ENCODE measurements at places on chromosomes 13 and 19. TPM values are rescaled to one million over a fixed set of nuclear protein-coding genes. Genes with fewer than 3 reads are reported as not detected.

- no peak for DNase-seq
These were observed 40.3 kb downstream of the MPHOSPH8 start for GRCh38 chr13:19673473-19674430.

GRCh38 chr19:47407417-47407774, 11.9 kb downstream of the MEIS3 start:
- DNase-seq, result no peak

DNA sequence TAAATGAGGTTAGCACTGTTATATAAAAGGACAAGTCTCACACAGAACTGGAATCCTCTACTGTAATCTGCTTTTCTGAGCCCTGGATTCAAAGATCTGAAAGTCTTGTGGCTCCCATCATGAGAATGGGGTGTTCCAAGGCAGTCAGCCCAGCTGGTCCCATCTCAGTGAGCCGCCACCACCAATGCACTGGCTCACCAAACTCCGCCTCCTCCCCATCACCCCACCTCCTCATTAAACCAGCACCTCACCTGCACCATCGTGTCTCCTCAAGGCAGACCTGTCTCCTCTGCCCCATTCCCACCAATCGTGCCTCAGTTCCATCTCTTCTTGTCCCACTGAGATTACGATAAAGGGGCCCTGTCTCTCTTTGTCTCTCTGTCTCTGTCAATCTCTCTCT, 166.7 kb downstream of the USP12 start:
- DNase-seq, result no peak

DNA sequence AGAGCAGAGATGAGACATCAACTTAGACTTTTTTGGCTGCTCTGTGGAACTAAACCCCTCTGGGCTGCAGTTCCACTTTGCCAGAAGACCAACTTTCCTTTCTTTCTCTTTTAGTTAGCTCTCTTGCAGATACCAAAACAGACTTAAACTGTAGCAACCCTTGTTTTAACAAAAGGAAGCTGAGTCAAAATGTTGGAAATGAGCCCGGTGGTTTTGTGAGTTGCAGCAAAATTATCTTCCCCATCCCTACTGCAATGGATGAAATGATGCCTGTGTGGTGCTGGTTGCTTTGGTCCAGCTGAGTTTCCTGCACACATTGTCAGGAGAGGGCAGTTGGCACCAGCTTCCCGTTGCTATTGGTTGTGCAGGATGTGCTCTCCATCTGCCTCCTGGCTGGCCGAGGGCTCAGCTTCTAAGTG, 115.3 kb downstream of the LRCH1 start:
- no peak for DNase-seq

The KMT2B gene
- polyA plus RNA-seq, result 30.4 TPM

DNA sequence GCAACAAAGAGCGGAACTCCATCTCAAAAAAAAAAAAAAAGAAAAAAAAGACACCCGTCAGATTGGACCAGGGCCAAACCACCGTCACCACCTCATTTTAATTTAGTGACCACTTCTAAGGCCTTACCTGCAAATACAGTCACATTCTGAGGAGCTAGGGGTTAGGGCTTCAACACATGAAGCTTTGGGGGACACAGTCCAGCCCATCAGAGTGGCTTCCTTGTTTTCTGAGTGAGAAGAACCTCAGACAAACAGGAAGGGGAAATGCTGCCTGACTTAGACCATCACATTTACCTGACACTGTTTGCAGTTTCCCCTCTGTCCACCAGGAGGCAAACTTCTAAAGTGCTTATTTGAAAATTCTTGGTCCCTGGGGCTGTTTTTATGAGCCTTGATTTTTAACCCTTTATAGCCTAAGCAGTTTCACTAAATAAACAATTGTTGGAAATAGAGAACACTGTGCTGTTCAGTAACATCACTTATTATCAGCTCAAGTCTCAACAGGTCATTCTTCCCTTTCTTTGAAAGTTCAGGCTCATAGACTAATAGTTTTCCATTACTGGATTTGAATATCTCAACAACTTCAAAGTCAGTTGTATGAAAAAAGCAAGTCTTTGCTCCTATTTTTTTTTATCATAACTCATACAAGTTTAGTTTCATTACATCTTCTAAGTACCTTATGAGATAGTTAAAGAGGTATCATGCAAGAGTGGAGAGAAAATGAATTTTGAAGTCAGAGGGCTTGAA, 74.9 kb upstream of the WASF3 start:
- DNase-seq, result peak; percentile 50

The KLHL26 gene
- polyA plus RNA-seq, result 11.0 TPM

The LRFN3 gene
- 10.5 TPM for polyA plus RNA-seq

DNA sequence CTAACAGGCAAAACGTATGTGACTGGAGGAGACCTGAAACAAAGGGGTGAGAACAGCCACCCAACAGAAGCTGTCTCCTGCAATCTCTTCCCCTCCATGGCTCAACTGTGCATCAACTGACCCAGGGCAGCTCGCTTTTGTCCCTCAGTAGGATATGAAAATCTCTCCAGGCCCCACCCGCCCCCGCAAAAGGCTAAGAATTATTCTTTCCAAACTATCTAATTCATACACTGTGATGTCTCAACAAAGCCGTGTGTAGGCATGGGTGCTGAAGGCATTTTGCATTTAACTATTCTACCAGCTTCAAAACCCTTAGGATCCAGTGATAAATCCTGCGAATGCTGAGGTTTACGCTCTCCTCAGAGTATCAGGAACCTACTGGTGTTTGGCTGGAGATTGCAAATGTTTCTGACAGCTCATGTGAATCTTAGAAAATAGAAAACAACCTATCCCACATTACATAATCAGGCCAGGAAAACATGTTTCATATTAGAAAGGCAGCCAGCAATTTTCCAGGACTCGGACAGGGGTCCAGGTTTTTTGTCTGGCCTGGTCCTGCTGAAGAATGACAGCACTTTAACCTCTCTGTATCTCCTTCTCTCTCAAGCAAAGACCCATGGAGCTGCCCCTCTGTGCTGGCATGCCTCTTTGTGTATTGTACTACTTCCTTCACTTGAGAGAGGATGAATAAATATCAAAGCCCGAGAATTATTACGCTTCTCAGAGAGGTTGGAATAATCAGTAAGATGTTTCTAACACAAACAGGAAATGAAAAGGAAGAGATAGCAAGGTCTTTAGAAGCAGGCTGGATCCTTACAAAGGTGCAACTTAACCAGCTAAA, 17.3 kb downstream of the DHRS12 start:
- no peak for DNase-seq

DNA sequence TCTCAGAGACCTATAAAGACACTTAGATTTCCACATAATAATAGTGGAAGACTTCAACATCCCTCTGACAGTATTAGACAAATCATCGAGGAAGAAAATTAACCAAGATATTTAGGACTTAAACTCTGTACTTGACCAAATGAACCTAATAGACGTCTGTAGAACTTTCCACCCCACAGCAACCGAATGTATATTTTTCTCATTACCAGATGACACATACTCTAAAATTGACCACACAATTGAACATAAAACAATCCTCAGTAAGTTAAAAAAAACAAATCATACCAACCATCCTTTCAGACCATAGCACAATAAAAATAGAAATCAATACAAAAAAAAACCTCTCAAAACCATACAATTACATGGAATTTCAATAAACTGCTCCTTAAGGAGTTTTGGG, 201.0 kb downstream of the POSTN start:
- no peak for DNase-seq

- DNase-seq, result no peak
These were observed 149.7 kb upstream of the ZNF536 start for GRCh38 chr19:30222428-30222873.

The ZGLP1 gene
- polyA plus RNA-seq, result 5.9 TPM

DNA sequence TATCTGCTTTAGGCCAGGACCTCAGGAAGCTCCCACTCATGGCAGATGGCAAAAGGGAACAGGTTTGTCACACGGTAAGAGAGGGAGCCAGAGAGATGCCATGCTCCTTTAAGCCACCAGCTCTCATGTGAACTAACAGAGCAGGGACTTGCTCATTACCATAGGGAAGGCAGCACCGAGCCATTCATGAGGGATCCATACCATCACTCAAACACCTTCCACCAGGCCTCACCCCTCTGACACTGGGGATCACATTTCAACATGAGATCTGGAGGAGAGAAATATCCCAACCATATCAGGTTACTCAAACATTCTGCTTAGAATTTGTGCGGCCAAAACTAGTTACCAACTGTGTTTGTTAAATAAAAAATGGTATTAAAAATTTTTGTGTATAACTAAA, 427.0 kb downstream of the UQCRFS1 start:
- DNase-seq, result peak; percentile 6

DNA sequence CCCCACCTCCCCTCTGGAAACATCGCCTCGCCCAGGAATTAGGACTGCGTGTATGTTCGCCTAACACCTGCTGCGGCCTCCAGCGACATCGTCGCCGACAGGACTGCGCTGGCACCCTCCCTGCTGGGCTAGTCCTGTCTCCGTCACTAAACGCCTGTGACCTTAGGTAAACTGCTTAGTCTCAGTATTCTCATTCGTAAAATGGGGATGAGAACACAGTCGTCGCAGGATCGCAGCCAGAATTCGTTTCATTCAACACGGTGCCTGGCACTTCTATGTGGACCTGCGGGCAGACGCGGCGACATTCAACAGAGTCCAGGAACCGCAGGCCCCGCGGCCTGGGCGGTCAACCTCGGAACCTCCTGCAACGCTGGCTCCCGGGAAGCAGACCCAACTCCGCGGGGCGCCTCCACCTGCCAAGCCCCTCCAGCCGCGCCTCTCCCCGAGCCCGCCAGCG, 485 bp downstream of the CRYL1 start:
- no peak for DNase-seq

DNA sequence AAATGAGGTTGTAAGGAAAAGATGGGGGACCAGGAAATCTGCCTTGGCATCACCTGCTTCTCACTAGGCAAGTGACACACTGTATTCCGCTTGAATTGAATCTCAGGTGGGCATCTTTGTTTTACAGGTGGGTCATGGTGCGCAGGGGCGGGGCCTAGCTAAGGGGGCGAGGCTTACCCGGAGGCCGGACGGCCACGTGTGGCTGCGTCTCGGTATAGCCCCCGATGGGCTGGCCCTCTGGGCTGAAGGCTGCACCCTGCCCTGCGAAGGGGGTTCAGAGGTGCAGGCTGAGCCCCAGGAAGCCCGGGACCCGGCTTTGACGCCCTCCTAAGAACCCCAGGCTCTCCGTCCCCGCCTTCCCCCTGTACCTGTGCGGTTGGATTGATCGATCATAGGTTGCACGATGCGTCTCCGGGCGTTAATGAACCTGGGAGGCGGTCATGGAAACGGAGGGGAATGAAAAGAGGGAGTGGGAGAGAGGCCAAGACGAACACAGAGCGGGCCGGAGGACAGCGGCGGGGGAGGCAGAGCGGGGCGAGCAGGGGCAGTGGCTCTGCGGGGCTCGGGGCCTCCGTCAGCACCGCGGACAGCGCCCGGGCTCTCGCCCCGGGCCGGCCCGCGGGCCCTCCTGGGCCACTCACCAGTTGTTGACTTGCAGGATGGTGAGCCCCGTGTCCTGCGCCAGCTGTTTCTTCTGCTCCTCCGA, 12.5 kb downstream of the MEIS3 start:
- DNase-seq, result no peak

GRCh38 chr19:48481846-48482639, 12.9 kb downstream of the CYTH2 start:
- DNase-seq, result no peak

- no peak for DNase-seq
These were observed 42.8 kb downstream of the PIN1 start for GRCh38 chr19:9877780-9878510.

DNA sequence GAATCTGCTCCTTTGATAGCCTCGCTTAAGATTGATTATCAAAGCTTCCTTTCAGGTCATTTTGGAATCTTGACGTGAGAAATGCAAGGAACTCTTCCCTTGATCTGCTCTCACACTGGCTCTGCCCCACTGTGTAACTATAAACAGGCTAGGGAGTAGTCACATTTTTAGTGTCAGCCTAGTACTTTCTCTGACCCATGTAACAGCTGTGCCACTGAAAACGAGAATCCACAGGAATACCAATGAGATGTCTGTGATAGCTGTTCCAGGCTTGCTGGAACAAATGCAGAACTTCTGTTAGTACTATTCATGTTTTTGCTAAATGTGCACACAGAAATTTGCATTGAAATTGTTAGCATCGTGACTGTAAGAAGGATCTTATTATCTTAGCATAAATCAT, 221.3 kb downstream of the MYO16 start:
- DNase-seq, result no peak

GRCh38 chr19:41307954-41308449, 2.0 kb upstream of the CCDC97 start:
- DNase-seq, result no peak

DNA sequence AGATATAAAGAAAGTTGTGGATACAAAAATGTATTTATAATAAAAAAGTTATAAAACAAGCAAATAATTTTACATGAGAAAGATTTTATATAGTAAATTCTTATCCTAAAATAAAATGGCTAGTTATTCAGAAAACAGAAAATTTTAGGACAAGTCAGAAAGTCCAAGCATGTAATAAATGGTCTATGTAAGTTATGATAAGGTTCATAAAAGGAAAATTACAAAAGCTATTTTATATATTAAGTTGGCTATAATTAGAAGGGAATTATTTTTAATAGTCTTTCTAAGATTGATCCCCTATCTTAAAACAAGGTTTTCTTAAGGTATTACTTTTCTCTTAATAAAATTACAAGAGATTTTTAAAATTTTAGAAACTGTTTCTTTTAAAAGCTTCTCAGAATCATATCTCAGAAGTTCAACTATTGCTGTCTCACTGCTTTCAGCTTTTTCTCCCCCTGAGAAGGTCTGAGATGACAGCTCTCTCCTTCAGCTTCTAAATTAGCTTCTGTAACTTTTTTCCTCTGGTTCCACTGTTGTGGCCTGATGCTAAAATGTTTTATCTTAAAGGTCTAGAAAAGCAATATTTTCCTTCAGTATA, 8.7 kb downstream of the CCDC169 start:
- no peak for DNase-seq

GRCh38 chr19:35090506-35091214, 25.0 kb upstream of the FXYD3 start:
- no peak for DNase-seq

The PALM gene
- 77.2 TPM for polyA plus RNA-seq

DNA sequence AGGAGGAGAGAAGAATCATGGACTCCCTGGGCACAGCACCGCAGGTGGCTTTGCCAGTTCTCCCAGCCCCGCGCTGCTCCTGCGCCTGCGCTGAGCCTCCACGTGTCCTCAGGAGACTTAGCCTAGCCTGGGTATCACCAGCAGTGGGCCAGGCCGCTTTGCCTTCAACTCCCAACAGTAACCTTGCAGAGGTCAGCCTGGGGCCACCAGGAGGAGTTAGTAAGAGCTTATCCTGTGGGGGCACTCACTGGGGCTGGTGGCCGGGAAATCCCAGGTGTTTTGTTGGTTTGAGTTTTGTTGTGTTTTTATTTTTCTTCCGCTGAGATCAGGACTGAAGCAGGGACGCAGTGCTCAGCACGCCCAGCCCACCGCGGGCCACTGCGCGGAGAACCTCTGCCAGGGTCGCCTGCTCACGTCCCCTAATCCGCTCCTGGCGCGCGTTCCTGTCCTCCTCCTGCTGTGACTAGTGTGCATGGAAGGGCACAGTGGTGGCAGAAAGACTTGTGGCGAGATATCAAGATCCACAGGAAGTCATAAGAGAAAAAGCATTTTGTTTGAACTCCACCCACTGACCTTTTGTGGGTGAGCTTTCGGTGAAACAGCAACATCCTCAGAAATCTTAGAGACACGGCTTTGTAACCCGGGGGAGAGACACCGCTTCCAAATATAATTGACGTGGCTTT, 207.4 kb upstream of the RFC3 start:
- peak; percentile 32 for DNase-seq

- no peak for DNase-seq
These were observed 68.7 kb downstream of the SLC7A1 start for GRCh38 chr13:29526741-29527140.

The RASIP1 gene
- polyA plus RNA-seq, result 12.6 TPM

GRCh38 chr13:58620176-58620575, 988.6 kb downstream of the PCDH17 start:
- no peak for DNase-seq

- no peak for DNase-seq
These were observed 402.5 kb upstream of the PCDH9 start for GRCh38 chr13:67632590-67632989.
